ENCODE measurements at places on chromosomes 12 and 14.

DNA sequence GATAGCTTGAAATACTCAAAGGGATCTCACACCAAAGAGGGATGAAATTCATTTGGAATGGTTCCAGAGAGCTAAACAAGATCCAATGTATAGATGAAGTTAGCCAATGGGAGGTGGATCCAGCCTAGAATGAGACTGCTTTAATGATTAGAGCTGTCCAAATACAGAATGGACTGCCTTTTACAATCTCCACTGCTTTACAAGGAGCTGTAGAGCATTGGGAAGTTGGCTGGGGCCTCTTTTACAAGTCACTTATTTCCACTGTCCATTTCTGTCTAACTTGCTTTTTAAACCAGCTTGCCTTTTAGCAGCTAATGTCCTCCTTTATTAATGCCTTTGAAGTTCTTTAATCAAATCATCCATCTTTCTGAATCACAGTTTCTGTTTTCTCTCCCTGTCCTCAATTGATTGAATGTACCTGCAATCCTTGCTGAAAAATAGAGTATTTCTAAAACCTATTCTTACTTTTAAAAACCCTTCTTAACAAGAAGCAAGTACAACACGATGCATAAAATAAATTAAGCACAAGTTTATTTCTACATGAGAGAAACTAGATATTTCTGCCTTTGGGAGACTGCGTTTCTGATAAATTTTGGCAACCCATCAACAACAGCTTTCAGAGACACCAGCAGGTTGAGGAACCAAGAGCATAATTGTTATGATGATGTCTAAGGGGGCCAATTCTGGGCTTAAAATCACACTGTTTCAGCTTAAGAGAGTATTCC lies 3.4 kb upstream of the ATP2A2 start:
- no peak for DNase-seq

GRCh38 chr12:109165599-109165998 lies 49.2 kb downstream of the ACACB start:
- DNase-seq: no peak

GRCh38 chr14:33527023-33527634 lies 423.7 kb downstream of the EGLN3 start:
- no peak for DNase-seq

GRCh38 chr14:30354439-30354838 lies 204.5 kb upstream of the G2E3 start:
- DNase-seq: no peak

GRCh38 chr12:111444925-111445725 lies 39.4 kb downstream of the SH2B3 start:
- no peak for DNase-seq

Measured in HT-29 (cell line).